Caki2 (cell line): ENCODE measurements at places on chromosomes 2 and 18. TPM values are rescaled to one million over a fixed set of nuclear protein-coding genes. Genes with fewer than 3 reads are reported as not detected.

GCG gene
- total RNA-seq = not detected in 2 replicates

MAP4K3 gene
- 16.7 and 54.2 TPM in 2 replicates for total RNA-seq

GRCh38 chr18:75253784-75254183 lies 43.2 kb downstream of the TSHZ1 start:
- DNase-seq = no peak

DNA sequence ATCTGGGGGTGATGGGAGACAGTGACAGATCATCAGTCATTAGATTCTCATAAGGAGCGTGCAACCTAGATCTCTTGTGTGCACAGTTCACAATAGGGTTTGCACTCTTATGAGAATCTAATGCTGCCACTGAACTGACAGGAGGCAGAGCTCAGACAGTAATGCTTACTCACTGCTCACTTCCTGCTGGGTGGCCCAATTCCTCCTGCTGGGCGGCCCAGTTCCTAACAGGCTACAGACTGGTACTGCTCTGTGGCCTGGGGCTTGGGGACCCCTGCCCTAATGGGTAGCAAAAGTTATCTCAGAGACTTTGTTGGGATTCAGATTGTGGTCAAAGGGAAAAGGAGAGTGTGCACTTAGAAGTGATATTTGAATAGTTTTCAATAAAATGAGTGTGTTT lies 840.1 kb upstream of the ID2 start:
- no peak for DNase-seq
